ENCODE measurements at places on chromosomes 6 and 20.

GRCh38 chr6:104656235-104656634 lies 203.5 kb downstream of the HACE1 start:
- no peak for DNase-seq

DNA sequence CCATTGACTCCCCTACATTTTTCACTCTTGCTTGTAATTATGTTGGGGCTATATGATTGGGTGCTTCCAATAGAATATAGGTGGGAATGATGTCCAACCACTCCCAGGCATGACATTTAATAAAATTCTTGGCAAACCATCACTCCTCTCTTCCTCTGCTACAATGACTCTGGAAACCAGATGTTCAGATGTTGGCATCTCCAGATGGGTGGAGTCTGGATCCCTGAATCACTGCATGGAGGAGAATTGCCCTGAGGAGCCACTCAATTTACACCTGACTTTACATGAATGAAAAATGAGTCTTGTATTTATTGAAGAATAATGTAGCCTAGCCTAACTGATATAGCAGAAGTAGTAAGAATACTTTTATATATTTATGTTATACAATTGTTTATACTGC lies 306.7 kb upstream of the SUPT3H start:
- DNase-seq, result no peak

DNA sequence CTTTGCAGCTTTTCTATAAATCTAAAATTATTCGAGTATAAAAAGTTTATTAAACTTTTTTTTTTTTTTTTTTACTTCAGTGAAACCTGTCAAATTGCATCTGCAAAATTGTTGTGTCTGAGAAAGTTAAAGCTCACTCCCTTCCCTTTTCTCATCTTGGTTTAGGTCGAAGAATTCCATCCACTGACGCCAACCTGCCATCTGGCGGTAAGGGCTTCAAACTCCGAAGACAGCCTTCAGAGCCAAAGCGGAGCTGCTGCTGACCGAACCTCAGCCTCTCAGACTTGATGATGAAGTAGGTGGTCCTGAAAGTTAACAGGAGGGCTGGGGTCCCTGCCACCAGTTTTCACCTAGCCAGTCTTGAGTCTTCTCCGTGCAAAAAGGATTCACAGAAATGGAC lies 29.6 kb upstream of the VAPB start:
- DNase-seq, result no peak

- DNase-seq, result no peak
Observed at GRCh38 chr6:18349386-18349785, 37.8 kb upstream of the RNF144B start.

DNA sequence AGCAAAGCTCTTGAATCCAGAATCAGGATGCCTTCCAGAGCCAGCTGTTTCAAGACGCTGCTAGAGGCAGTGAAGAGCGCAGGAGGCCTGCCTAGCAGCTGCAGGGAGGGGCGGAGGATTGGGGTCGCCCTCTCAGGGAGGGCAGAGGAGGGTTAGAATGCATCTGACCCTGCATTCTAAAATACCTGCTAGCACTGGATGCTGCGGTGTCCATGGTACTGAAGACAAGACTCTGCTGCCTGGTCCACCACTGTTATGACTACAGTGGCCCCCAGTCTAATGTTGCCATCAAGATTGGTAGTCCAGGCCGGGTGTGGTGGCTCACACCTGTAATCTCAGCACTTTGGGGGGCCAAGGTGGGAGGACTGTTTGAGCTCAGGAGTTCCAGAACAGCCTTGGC lies 193.7 kb upstream of the PROKR2 start:
- DNase-seq, result no peak

DNA sequence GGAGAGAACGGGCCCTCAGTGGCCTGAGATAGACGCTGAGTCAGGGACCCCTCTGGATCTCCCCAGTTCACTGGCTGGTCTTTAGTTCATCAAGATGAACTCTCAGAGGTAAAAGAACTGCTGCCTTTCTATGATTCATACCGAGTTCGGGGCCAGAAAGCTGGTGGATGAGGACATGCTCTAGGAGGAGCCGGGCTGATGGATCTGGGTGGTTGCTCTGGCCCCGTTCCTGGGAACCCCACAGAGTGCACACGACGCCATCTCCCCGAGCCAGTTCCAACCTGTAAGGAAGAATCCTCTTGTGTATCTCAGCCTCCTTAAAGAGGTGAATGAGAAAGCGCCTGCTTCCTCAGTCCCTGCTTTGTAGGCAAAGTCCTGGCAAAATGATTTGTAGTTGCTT lies 142.6 kb upstream of the PDE10A start:
- no peak for DNase-seq
